DMS153 (cell line): ENCODE measurements at places on chromosomes 4 and X.

GRCh38 chr4:132065940-132066495 lies 1083.1 kb upstream of the PCDH10 start:
- no peak for DNase-seq

GRCh38 chr4:16075061-16075460 lies 8.8 kb downstream of the PROM1 start:
- DNase-seq = no peak

- no peak for DNase-seq
Measured at GRCh38 chrX:20567108-20567507, 300.4 kb upstream of the RPS6KA3 start.

GRCh38 chr4:36835246-36835645 lies 409.3 kb upstream of the NWD2 start:
- no peak for DNase-seq

GRCh38 chrX:81278616-81279015 lies 76.7 kb downstream of the SH3BGRL start:
- DNase-seq = no peak

- DNase-seq = peak; percentile 72
Measured at GRCh38 chrX:70219938-70220764, 14.3 kb upstream of the AWAT1 start.
